ENCODE measurements at places on chromosomes 13 and 19. TPM values are rescaled to one million over a fixed set of nuclear protein-coding genes. Genes with fewer than 3 reads are reported as not detected.

LIM2 gene
- not detected for total RNA-seq

DPF1 gene
- not detected for total RNA-seq

ZNF534 gene
- 0.59 TPM for total RNA-seq

ZNF358 gene
- 112 TPM for total RNA-seq

UBE2L5 gene
- not detected for total RNA-seq

MTIF3 gene
- total RNA-seq = 157 TPM

- DNase-seq = no peak
These were observed 450.7 kb downstream of the TSHZ3 start for GRCh38 chr19:30898353-30899103.

DNA sequence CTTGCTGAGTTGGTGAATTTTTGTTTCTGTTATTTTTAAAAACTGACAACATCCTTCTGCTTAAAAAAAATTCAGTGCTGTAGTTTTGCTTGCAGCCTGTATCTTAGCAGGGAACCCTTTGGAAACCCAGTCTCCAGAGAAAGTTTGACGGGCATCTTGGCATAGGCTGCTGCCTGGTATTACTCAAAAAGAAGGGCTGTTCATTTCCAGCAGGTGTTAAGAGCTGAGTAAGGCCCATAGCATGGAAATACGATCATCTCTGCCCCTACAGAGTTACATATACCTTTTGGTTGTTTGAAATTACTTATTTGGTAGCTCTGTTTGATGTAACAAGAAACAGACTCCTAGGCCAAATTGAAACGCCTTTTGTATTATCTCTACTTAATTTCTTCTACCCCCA, 41.5 kb downstream of the URI1 start:
- no peak for DNase-seq

DNA sequence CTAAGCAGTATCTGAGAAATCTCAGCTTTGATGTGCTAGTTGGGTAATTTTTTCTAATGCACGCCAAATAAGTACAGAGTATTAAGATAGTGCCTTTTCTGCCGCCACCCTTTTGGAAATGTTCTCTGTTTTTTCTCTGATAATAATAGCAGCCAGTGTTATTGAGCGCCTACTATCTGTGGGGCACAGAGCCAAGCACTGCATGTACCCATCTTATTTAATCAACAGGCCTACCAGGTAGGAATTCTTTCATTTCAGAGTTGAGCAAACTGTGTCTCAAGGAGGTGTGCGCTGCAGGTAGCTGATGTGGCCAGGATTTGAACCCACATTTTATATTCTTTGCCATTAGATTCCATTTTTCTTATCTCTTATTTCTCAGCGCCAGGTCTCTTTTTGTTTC, 1.4 kb downstream of the EPN1 start:
- DNase-seq = peak; percentile 42

- no peak for DNase-seq
These were observed 8.0 kb downstream of the FRY start for GRCh38 chr13:32039528-32039927.

- peak; percentile 42 for DNase-seq
These were observed 460.5 kb downstream of the COG6 start for GRCh38 chr13:40116008-40116407.

DNA sequence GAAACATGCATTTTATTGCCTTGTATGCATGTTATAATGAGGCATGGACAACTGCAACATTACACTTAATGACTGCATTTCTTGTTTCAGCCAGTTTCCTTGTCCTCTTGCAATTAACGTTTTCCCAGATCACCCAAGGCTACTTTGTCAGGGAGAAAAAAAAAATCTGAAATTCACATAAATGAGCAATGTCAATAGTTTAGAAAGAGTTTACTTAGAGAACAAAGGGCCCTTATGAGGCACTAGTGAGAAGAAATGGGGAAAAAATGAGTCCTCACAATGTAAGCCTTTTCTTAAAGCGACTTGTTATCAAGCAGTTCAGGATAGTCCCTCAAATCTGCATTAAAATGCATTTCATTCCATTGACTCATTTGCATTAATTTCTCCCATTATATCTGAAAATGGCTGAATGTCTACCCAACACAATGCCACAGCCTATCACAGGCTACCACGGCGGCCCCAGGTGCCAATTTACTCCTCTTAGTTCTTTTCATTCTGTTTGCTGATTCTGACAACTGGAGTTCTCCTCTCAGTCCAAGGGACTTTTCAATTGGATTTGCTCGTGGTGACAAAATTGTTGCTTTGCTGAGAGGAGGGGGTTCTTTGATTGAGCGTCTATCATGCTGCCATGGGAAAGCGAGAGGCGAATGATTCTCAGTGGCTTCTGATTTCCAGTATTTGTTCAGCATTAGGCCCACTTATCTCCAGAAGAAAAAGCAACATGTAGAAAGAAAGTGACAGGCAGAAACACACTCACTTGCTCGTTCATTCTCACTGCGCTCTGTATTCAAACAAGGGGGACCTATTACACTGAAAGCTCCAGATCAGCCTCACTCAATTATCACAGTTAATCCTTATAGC, 107.1 kb downstream of the DACH1 start:
- DNase-seq = peak; percentile 55

DNA sequence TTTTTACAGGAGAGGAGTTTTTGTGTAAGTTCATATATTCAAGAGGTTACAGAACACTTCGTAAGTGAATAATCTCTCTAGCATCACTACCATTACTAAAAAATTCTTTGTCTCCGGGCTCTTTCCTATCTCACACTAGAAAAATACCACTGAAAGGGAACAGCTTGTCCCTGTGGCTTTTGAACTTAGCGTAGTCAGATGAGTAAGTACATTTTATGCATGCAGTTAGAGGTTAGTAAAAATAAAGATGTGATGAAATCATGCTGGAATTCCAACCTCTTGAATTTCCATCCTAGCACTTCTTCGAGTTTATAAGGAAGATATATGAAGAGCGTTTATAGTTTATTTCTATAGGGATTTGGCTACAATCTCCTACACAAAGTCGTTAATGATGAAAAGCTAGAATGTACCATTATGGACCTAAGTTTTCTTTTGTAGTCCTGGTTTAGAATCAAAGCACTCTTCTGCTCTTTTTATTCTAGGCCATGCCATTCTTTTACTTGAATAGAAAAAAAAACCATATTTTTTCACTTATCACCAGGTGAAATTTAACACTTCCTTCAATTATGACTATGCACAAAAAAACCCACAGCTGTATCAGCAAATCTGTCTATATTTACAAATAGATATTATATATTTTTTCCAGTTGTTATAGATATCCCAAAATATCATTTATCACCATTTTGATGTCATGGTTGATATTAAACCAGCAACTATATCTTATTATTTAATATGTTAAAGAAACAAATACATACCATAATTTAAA, 139.9 kb upstream of the PCDH9 start:
- no peak for DNase-seq
